Activated T-helper 2 cell treated with anti-CD3 and anti-CD28 coated beads, Interferon-gamma antibody, Interleukin-2, Interleukin-4, amounts not matched to agents 10 μg/mL and 5 μg/mL and 100 μg/mL, durations not matched to agents 14 hours and 24 hours and 36 hours (primary cell): ENCODE measurements at places on chromosomes 2 and 18.

DNA sequence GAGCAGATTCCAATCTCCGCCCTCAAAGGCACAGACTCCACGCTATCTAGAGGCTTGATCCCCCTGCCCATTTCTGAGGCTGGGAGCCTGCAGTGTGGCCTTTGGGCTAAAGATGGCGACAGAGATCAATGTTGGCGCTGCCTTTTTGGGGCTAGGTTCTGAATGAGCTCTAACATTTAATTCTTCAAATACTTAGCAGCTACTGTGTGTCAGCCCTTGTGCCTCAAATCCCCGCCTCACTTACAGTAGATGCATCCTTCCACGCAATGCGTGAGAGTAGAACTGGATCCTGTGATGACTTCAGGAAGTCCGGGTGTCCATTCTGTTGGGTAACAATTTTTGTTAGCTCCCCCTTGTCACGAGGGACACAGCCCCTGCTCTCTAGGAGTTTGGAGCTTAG is 12.4 kb downstream of the IL1F10 start:
- peak; percentile 28 for DNase-seq

DNA sequence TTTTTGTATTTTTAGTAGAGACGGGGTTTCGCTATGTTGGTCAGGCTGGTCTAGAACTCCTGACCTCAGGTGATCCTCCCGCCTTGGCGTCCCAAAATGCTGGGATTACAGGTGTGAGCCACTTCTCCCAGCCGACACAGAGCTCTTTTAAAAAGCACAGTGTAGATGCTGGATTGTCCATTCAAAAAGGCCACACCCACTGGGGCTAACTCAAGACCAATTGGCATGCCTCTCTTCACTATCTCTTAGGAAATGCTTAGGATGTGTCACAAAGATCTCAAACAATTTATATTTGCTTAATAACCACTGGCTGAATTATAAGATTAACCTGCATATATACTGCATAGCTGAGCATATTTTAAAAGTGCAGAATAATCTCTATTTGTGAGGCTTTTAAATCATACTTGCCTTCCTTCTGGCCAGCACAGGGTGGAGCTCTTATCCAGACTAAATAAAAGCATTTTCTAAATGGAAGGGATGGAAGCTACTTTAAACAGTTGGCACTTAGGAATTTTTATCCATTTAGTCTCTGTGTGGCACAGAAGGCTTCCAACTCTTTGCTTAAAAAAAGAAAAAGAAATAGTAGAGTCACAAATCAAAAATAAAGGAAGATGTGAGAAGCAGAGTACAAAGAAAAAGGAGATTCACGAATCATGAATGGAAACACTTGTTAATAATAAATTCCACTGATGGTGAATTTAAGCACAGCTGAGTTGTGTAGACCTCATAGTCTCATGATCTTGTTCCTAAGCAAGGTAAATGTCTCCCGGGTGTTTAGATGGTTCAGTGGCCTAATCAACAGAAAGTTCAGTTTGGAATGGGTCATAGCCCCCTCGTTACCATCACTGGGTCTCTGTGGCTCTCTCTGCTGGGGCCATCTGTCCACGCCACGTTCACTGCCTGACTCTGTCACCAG is 22.4 kb downstream of the CRYGD start:
- DNase-seq = no peak

- DNase-seq = no peak
These were observed 39.6 kb downstream of the RTTN start for GRCh38 chr18:70165936-70166335.

DNA sequence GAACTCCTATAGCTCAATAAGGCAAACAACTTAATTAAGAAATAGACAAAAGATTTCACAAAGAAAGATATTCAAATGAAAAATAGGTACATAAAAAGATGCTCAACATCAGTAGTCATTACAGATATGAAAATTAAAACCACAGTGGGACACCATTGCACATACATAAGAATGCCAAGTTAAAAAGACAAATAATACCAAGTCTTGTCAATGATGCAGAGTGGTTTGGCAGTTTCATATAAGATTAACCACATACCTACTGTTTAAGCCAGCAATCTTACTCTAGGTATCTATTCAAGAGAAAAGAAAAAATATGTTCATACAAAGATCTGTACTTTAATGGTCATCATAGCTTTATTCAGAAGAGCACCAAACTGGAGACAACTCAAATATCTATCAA is 63.5 kb upstream of the GLS start:
- no peak for DNase-seq

- no peak for DNase-seq
These were observed 121.2 kb upstream of the EPC2 start for GRCh38 chr2:148523315-148523714.

DNA sequence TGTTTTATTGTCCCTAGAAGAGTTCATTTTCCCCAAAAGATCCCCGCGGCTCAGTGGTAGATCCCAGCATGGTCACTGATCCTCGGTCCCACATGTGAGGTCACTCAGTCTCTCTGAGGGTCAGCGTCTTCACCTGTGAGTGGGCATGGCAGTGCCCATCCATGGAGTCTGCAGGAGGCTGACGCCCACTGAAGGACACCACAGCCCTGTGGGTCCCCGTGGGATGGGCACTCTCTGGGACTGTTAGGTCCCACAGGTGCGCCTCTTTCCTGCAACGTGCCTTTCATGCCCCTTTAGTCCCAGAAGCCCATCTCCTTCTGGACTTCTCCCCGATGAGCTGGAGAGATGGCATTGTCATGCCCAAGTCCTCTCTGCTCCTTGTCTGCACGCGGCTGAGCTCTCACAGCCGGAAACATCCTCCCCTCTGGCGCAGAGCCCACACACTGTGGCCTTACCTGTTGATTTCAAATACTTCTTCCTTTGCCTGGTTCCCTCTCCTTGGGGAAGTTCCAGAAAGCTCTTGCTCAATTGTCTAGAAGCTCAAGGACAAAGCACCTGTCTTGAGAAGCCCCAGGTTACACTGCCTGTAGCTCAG is 75.9 kb downstream of the PTGR3 start:
- no peak for DNase-seq

DNA sequence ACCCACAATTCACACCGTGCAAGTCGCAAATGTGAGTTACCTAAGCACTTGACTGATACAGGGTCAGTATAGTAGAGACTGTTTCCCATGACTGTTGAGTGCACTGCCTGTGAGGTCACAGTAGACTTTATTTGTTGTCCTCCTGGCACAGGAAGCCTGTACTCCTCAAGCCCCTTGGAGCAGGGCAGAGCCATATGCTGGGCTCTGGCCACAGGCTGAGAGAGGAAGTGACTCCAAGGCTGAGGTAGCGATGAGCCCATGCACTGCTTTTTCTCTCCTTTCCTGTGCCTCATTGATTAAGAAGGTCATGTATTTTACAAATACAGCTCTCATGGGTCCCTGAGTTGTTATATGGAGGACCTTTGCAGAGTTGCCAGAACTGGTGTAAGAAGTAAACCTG is 287.7 kb downstream of the SRBD1 start:
- DNase-seq = no peak

GRCh38 chr2:190200603-190201002 is 119.0 kb downstream of the HIBCH start:
- no peak for DNase-seq

GRCh38 chr2:85273738-85274731 is 53.8 kb downstream of the TGOLN2 start:
- no peak for DNase-seq

- DNase-seq = no peak
These were observed 54.5 kb downstream of the RASGRP3 start for GRCh38 chr2:33530690-33531548.

DNA sequence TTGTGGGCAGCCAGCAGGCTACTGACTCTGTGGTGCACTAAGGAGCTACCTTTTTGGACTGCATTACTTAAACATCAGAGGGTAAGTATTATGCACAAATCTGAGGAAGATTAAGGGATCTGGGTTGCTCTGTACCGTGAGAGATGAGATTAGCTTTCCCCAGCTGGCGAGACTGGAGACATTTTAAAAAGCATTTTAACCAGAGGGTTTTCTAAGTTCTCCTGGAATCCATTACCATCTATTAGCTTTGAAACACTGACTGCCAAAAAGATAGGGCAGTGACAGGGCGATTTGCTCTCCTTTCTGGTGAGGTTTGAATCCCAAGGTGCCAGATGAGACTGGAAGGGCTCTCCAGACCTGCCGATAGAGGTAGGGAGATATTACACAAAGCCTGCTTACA is 63.2 kb downstream of the LYPD6 start:
- DNase-seq = no peak

- DNase-seq = no peak
These were observed 7.0 kb downstream of the TNS1 start for GRCh38 chr2:217995731-217996231.

GRCh38 chr18:23868136-23868785 is 146.3 kb upstream of the TTC39C start:
- DNase-seq = no peak

GRCh38 chr2:232646726-232647125 is 13.3 kb downstream of the EFHD1 start:
- no peak for DNase-seq

DNA sequence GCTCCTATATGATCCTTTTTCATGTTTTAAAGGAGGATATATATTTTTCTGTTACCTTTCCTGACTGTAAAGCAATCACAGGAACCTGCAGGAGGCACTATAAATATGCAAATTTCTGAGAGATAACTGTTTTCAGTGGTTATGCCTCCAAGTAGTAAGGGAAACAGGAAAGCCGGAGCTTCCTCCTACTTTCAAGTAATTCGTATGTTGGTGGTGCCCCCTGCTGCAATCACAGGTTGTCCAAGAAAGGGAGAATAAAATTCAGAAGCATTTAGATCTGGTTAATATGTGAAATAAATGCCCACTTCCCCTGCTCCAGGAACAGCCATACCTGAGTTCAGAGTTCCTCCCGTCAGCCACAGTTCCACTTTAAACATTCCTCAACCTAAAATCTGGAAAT is 12.0 kb upstream of the BCL11A start:
- no peak for DNase-seq

- peak; percentile 8 for DNase-seq
These were observed 405.0 kb downstream of the XIRP2 start for GRCh38 chr2:167293172-167293781.

DNA sequence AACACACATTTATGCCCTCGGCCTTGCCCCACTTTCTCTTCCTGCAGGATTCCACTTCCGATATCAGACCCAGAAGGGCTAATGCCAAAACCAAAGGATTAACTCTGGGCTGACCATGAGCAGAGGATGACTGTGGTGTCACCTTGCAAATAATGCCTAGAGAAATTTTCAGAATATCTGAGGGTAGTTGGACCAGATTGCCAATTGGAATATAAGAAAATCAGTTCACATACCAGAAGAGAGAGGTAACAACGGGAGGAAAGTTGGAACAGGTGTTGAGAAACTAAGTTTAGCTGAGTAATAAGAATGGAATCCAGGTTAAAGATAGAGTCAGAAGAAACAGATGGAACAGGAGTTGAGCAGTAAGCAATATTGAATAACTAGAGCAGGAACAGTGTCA is 232.7 kb upstream of the UBE2E3 start:
- DNase-seq = no peak

DNA sequence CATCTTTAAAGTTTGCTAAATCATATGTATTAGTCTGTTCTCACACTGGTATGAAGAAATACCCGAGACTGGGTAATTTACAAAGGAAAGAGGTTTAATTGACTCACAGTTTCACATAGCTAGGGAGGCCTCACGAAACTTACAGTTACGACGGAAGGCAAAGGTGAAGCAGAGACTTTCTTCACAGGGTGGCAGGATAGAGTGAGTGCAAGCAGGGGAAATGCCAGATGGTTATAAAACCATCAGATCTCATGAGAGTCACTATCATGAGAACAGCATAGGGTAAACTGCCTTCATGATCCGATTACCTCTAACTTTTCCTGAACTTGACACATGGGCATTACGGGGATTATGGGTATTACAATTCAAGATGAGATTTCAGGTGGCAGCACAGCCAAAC is 1075.2 kb upstream of the NRXN1 start:
- no peak for DNase-seq

DNA sequence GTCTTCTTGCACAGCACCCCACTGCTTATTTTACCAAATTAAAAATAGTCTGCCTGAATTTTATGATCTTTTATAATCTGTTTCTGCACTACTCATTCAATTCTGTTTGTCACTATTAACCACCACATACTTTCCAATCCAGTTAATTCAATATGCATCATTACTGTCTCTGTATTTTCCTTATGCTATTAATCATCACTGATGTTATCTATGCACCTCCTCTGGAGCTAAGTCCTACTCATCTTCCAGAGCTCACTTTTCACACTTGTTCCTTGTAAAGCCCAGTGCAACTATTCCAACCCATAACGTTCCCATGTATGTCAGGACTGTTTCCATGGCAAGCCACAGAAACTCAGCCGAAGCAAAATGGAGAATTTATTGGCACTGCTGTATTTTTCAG is 713.6 kb downstream of the PLCL1 start:
- DNase-seq = no peak

DNA sequence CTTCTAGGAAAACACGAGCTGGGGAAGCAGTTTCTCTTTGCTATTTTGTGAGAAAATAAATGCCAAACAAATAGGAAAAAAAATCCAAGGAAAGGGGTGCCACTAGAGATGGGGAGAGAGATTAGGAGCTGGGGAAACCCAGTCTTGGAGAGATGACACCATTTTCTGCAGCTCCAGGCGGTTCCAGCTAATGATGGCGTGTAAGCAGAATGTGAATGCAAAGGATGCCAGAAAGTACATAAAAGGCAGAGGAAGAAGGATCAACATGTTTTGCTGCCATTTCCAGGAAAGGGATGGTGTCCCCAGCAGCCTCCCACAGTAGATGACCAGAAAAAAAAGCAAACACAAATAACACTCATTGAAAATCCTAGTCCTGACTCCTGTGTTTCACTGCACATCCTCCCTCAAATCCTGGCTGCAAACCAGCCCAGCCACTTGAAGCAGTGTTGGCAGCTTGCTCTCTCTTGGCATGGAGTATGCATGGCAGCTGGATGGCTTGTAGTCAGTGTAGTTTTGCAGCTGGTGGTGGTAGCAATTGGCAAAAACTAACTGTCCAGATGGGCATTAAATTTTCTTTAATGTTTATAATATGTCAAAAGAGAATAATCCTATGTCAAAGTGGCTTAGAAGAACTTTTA is 93.6 kb downstream of the FTCDNL1 start:
- DNase-seq = no peak

DNA sequence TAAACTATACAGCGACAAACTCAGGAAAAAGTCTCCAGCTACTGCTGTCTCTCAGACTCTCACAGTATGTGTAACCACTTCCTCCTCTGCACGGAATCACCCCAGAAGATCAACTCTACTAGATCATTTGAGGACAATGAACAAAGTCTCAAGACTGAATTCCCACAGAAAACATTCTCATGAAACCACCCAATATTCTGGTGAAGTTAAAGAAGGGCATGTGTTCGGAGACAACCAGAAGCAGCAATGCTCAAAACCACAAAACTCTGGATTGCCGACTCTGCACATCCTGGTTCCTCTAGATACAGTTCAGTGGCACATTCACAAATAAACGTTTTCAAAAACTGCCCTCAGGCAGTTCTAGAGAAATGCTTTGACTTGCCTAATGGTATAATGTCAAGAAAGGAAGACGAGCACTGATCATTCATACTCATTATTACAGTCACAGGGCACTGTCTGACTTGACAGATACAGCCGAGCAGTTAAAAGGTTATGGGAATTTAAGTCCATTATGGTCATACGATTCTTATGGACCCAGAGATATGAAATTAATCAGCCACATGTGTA is 91.9 kb upstream of the STK17B start:
- peak; percentile 52 for DNase-seq

GRCh38 chr2:104438481-104438880 is 415.4 kb upstream of the POU3F3 start:
- no peak for DNase-seq

GRCh38 chr2:135997380-135997779 is 12.0 kb upstream of the DARS1 start:
- no peak for DNase-seq
